Placental pericyte (primary cell): ENCODE measurements at places on chromosomes 2 and 18. TPM values are rescaled to one million over a fixed set of nuclear protein-coding genes. Genes with fewer than 3 reads are reported as not detected.

The C2orf66 gene
- total RNA-seq = not detected in 2 replicates

The CPLX4 gene
- total RNA-seq = not detected in 2 replicates

The COLEC12 gene
- total RNA-seq = 15.0 and 28.9 TPM in 2 replicates

The GAREM1 gene
- 0.44 and 0.72 TPM in 2 replicates for total RNA-seq

The AQP4 gene
- not detected in 2 replicates for total RNA-seq

The CCDC121 gene
- total RNA-seq = 0.88 and 1.1 TPM in 2 replicates

The SLC9A4 gene
- not detected in 2 replicates for total RNA-seq

The EPC2 gene
- 20.1 and 25.6 TPM in 2 replicates for total RNA-seq

The RFTN2 gene
- total RNA-seq = 4.0 TPM in 1 of 2 replicates, not detected in the other
